ENCODE measurements at places on chromosomes 2 and 18.

DNA sequence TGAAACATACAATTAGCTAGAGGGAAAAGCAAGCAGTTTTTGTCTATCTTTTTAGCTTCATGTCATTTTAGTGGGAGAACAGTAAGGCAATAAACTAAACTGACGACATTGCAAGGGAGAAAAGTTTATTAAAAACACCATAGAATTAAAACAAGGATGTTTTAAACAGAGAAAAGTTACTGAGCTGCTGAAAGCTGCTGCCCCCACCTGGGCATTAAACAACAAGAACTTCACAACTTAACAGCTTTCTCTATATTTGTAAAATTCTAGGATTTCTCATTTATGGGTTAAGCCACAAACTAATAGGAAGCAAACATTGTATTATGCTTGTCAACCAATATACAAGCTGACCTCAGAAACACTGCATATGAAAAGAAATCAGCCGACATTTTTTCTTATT, 289.2 kb downstream of the ERBB4 start:
- no peak for DNase-seq

GRCh38 chr2:176018708-176019107, 16.6 kb upstream of the LNPK start:
- no peak for DNase-seq

- DNase-seq, result no peak
Measured at GRCh38 chr2:102109016-102109415, 33.5 kb upstream of the IL1R1 start.

- no peak for DNase-seq
Measured at GRCh38 chr2:241763551-241764274, 12.9 kb upstream of the GAL3ST2 start.

DNA sequence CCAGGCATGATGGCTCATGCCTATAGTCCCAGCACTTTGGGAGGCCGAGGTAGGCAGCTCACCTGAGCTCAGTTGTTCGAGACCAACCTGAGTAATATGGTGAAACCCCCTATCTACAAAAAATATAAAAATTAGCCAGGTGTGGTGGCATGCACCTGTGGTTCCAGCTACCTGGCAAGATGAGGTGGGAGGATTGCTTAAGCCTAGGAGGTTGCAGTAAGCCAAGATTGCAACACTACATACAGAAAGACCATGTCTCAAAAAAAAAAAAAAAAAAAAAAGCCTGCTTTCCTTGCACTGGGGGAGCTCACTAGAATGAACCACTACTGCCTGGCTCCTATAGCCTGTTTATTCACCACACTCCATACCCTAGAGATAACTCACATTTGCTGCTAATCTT, 7.4 kb upstream of the MAT2A start:
- DNase-seq, result no peak

Measured in T-helper 1 cell (primary cell).